ENCODE measurements at places on chromosomes 7 and 10. TPM values are rescaled to one million over a fixed set of nuclear protein-coding genes. Genes with fewer than 3 reads are reported as not detected.

- no peak for DNase-seq
Observed at GRCh38 chr7:139981511-139981895, 81.2 kb downstream of the PARP12 start.

DNA sequence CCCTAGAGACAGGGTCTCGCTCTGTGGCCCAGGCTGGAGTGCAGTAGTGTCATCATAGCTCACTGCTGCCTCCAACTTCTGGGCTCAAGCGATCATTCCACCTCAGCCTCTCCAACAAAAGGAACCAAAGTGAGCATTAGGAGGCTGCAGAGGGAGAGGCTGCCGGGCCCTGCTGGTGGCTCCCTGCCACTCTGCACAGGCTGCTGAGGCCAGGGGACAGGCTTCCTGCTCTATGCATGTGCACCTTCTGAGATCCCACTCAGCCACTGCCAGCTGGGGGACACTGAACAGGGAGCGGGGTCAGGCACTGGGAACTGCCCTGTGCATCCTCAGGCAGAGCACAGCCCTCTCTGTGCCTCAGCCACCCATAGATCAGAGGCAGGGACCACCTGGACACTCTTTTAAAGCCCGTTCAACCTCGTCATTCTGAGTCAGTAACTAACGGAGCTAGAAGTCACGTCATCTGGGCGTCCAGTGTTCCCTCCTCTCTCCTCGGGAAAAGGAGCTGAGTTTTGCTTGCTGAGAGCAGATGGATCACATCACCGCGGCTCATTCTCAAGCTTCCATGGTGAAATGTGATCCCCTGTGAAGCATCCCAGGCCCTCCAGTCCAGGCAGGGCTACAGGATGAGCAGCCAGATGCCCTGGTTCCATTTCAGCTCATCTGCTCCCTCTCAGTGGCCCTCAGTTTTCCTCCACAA is 109.6 kb downstream of the MYL10 start:
- no peak for DNase-seq

The IRF5 gene
- not detected for total RNA-seq

GRCh38 chr10:72257051-72257892 is 16.5 kb upstream of the DDIT4 start:
- peak; percentile 22 for DNase-seq

DNA sequence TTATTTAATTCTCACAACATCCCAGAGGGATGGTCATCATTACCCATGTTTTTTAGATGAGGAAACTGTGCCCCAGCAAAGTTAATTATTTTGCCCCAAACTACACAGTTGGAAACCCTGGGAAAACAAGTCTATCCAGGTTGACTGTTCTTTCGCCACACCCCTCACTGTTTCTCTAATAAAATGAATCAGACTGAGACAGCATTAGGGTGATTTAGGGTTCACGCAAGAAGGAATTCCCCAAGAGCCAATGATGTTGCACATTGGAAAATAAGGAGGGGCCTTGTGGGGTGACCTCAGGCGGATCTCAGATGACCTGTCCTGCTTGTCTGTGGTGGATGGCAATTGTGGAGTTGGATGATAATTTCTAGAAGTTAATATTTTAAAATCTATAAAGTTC is 135.7 kb upstream of the TBX20 start:
- no peak for DNase-seq

The IDE gene
- total RNA-seq = 19.4 TPM

The SOSTDC1 gene
- not detected for total RNA-seq

The NKX1-2 gene
- total RNA-seq = not detected

GRCh38 chr7:4682621-4683042 is 537 bp downstream of the FOXK1 start:
- DNase-seq = peak; percentile 70

- no peak for DNase-seq
Observed at GRCh38 chr7:1360521-1360971, 98.7 kb downstream of the MICALL2 start.

- no peak for DNase-seq
Observed at GRCh38 chr7:142855114-142855743, 353 bp downstream of the EPHB6 start.

DNA sequence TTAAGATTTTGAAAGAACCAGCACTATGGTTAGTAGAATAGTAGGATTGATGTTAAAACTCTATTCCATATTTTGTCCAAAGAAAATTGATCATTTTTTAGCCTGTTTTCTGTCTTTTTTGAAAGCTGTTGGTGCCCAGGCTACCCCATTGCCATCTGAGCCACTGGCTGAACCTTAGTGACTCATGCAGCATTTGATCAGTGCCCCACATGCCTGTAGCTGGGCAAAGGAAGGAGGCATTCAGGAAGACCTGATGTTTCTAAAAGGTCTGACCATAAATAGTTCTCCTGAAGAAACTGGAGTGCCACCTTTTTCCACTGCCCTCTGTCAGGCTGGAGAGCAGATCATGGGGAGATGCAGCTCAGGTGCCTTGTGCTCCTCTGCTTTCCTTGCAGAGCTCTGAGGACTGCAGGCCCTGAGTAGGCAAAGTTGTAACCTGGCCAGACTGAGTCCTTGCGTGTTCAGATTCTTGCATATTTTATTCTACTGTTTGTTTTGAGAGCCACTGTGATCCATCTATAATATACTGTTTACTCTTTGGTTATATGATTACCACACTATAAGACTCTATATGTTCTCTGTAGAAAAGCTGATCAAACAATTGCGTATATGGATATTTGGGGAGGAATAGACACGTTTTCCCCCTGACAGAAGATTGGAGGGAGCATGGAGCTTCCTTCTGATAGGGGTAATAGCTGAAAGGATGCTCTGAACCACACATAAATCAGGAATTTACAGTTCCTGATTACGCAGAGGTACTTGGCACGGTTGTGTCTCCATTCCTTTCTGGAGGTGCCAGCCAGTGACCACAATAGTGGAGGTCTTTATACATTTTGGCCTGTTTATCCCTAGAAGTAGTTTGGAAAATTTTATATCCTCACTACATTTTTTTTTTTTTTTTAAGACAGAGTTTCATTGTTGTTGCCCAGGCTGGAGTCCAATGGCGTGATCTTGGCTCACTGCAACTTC is 48.9 kb upstream of the GJD4 start:
- no peak for DNase-seq

The ZCWPW1 gene
- 0.44 TPM for total RNA-seq

DNA sequence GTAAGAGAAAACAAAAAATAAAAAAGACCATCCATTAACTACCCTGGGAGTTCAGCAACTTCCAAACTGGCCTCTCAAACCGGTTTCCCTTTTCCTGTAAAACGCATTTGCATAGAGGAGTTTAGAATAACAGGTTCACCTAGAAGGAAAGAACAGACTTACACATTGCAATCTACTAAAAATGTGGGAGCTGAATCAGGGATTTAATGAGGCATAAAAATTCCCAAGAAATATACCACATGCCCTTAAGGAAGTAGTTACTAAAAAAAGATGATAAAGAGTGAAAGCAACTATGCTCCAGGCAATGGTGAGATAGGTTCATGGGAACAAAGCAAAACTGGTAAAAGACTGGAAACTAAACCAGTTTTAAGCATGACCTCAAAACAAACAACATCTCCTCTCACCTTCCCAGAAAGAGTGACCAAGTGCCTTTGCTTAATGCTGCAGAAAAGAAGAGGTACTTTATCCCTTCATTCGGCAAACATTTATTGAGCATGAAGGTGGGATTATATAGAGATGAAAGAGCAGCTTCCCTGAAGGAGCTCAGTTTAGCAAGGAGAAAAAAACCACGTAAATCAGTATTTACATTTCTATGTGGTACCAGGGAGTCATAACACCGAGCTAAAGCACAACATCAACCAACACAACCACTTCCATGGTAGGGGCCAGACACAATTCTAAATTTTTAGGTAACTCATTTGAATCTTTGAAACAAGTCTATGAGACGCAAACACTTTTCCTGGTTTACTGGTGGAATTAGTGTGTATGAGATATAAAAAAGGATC is 152.8 kb downstream of the SGMS1 start:
- DNase-seq = no peak

The HSPA12A gene
- 0.44 TPM for total RNA-seq

DNA sequence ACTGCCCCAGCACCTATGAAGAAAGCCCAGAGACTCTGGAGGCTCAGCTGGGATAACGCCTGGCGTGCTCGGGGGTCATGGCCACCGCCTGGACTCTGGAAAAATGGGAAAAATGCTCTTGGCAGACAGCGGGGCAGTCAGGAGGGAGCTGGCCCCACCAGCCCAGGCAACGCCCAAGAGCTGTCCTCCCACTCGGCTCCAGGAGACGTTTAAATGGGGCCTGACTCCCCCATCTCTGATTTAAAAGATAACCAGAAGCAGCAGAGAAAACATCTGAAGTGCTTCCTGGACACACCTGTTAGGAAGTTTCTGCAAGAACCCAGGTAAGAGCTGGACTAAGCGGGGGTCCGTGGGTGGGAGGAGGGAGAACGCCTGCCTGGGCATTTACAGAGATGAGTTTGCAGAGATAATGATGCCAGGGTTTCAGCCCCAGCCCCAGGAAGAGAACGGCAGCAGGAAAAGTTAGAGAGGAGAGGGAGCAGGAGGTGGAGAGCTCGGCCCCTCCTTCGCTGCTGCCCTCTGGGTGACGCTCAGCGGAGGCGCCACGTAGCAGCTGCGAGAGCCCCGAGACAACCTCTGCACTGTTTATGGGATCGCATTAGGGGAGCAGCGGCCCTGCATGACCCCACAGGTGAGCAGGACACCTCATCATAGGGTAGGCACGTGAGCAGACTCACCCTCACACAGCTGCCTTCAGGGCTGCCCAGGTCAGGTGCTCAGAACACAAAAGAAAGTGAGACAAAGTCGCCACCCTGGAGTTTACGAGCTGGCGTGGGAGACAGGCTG is 83.5 kb upstream of the INSIG1 start:
- no peak for DNase-seq

DNA sequence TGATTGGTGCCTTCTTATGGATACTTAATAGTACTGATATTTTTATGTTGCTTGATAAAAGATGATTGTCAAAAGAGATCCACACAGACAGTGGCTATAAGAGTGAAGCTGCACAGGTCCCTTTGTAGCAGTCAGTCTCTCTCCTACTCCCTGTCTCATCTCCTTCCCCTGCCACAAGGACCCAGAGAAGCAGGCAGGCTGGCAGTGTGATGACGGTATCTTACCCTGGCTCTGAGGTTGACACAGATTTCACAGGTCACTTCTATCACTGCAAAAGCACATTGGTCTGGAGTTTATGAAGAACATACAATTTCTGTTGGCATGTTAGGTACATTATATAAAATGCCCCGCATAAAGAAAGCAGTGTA is 64.4 kb upstream of the AHR start:
- DNase-seq = peak; percentile 19

- no peak for DNase-seq
Observed at GRCh38 chr7:108427766-108428165, 28.5 kb downstream of the NRCAM start.
